ENCODE measurements at places on chromosomes 13 and 19. TPM values are rescaled to one million over a fixed set of nuclear protein-coding genes. Genes with fewer than 3 reads are reported as not detected.

GRCh38 chr19:46659151-46660007, 1.6 kb downstream of the DACT3 start:
- DNase-seq = no peak

The RFPL4AL1 gene
- total RNA-seq = not detected

GRCh38 chr13:41200126-41200525, 5.8 kb upstream of the KBTBD7 start:
- DNase-seq = no peak

- DNase-seq = no peak
These were observed 59.5 kb downstream of the IER2 start for GRCh38 chr19:13209484-13210338.

GRCh38 chr13:103466761-103467160, 400.5 kb upstream of the SLC10A2 start:
- DNase-seq = no peak

The LHFPL6 gene
- 58.2 TPM for total RNA-seq

GRCh38 chr19:655691-656090, 7.3 kb downstream of the RNF126 start:
- DNase-seq = no peak

DNA sequence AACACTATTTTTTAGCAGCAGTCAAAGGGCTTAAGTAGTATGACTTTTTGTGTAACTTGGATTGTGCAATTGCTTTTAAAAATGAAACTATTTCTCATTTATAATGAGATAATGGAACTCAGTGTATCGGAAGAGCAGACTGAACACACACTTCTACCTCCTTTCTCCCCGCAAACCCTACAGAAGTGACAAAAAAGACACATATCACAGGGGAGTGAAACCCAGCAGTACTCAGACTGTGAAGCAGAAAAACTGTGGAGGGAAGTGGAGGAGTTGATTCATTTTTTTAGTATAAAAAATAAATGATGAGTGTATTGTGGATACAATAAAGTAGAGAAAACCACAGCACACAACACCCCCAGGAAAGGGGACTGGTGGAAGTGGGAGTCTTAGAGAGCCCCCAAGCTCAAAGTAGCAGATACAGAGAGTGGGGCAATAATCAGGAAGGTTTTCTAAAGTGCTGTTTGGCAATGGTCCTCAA, 9.7 kb downstream of the LPAR6 start:
- DNase-seq = no peak

DNA sequence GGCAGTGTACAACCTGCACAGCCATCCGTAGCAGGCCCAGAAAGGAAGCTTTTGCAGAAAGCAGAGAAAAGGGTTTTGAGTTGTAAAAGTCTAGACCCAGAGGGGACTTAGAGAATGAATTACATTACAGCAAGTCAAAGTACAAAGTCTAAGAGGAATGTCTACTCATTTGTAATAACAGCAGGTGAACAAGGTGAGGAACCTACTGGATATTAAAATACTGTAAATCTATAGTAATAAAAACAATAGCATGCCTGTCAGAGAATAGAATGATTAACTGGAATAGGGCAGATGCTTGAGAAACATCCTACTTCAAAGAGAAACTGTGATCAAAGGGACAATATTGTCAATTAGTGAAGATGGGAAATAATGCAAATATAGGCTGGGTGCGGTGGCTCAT, 18.3 kb upstream of the ZNF414 start:
- no peak for DNase-seq

GRCh38 chr13:85186356-85187045, 612.7 kb downstream of the SLITRK6 start:
- no peak for DNase-seq

GRCh38 chr19:17775245-17775927, 19.6 kb upstream of the B3GNT3 start:
- no peak for DNase-seq

- DNase-seq = no peak
These were observed 23.1 kb upstream of the INTS6 start for GRCh38 chr13:51475727-51476501.
